ENCODE measurements at places on chromosomes 1 and 21.

GRCh38 chr1:41765152-41765551, 153.6 kb downstream of the HIVEP3 start:
- DNase-seq = no peak

DNA sequence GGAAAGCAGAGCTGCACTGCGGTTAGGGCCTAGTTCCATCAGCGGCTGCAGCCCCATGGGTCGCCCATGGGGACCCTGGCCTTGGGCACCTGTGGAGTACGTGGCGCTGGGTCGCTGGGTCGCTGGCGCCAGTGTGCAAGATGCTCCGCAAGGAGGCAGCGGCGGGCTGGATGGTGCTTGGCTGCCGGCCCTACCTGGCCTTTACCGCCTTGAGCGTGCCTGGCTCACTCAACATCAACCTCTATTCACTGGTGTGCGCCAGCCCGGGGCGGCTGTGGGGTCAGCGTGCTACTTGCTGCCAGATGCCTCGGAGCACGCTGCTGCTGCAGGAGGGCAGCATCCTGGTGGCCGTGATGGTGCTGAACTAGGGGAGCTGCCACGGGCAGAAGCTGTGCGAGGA, 85.1 kb upstream of the RHOU start:
- no peak for DNase-seq

GRCh38 chr1:45244660-45245059, 38.3 kb upstream of the ZSWIM5 start:
- no peak for DNase-seq

GRCh38 chr21:45560106-45561021, 18.1 kb upstream of the SLC19A1 start:
- DNase-seq = no peak

GRCh38 chr21:43825936-43826622, 36.7 kb downstream of the RRP1 start:
- no peak for DNase-seq

DNA sequence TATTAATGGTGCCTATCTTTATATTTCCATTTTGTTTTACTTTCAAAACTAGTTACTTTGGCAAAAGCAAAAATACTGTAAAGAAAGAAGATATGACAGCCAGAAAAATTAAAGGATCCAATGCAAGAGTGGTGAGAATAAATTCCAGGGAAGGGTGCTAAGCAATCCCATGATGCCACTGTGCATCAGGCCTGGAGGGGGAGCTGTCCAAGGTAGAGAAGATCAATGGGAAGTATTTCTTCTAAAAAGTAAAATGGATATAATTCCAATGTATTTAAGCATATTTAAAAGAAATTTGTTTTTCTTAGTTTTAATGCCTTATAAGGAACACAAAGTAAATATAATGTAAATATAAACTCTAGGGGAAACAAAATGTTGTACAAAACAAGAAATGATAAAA, 1382.2 kb upstream of the B3GALT2 start:
- no peak for DNase-seq

DNA sequence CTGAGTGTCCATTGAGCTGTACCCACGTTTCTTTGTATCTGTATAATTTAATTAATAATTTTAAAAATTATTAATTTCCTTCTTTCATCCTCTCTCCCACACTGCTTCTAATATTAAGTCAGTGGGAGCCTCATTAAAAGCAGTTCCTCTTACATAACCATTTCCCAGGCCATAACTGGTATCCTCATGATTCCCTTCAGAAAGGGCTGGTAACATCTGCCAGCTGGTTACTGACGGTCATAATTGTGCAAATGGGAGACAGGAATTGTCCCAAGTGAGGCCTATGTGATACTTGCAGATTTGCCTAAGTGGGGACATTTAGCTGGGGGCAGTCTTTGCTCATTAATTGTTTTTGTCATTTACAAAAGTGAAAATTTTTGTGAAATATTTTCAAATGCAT, 69.0 kb upstream of the SPAG17 start:
- DNase-seq = no peak

- DNase-seq = no peak
These were observed 48.7 kb upstream of the DNAH14 start for GRCh38 chr1:224880593-224881307.

- no peak for DNase-seq
These were observed 52.4 kb upstream of the USP1 start for GRCh38 chr1:62384276-62385005.

DNA sequence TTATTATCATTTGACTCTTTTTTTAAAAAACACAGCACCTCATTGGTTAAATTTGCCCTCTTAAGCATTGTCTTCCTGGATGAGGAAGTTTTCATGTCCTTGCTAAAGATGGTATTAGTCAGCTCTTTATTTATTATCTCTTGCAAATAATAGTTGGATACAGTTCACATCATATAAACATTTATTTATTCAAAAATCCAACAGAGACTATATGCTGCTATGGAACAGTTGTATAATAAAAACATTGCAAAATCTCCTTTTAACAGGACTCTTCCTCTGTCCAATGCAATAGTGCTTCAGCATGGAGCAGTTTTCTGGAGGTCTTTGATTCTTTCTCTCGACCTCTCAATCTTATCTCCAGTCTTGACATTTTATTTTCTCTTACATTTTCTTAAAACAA, 49.5 kb upstream of the VCAM1 start:
- no peak for DNase-seq

GRCh38 chr1:10873189-10873588, 76.7 kb upstream of the CASZ1 start:
- no peak for DNase-seq

GRCh38 chr1:189921613-189922012, 556.1 kb downstream of the BRINP3 start:
- DNase-seq = no peak

DNA sequence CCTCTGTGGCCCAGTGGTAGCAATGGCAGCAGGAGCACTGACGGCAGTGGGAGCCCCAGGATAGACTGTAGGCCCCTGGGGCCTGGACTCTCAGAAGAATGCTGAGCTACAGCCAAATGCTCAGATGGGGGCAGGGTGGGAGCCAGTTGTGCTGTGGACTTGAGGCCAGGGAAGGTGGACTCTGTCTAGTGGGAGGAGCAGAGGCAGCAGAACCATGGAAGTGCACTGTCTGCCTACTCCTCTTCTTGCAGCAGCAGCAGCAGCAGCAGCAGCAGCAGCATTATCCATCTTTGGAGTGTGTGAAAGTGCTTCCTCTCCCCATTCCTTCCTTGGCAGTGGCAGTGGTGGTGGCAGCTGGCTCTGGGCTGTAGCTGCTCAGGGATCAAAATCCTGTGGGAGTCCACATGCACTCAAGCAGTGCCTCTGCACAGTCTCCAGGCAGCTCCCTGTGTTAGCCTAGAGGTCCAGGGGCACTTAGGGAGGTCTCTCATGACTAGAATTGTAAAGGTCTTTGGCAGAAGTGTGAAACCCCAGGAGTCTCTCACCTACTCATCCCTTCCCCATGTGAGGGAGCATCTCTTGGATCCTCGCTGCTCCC, 917.9 kb upstream of the B3GALT2 start:
- DNase-seq = no peak

GRCh38 chr1:80050523-80050922, 1044.0 kb upstream of the ADGRL4 start:
- no peak for DNase-seq

- no peak for DNase-seq
These were observed 638.3 kb downstream of the MATN1 start for GRCh38 chr1:30084909-30085571.

DNA sequence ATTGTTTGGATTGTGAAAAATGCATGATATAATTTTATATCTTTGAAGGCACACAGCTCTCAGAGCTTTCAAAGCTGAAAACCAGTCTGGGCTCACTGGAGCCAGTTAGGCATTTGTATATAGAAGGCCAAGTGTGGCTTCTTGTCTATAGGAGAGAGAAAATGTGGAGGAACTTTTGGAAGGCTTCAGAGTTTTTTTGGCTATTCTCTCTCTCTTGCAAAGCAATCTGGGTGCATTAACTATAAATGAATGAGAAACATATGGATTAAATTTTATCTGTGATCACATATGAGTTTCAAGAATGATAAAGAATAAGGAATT, 216.7 kb upstream of the HOOK1 start:
- no peak for DNase-seq

DNA sequence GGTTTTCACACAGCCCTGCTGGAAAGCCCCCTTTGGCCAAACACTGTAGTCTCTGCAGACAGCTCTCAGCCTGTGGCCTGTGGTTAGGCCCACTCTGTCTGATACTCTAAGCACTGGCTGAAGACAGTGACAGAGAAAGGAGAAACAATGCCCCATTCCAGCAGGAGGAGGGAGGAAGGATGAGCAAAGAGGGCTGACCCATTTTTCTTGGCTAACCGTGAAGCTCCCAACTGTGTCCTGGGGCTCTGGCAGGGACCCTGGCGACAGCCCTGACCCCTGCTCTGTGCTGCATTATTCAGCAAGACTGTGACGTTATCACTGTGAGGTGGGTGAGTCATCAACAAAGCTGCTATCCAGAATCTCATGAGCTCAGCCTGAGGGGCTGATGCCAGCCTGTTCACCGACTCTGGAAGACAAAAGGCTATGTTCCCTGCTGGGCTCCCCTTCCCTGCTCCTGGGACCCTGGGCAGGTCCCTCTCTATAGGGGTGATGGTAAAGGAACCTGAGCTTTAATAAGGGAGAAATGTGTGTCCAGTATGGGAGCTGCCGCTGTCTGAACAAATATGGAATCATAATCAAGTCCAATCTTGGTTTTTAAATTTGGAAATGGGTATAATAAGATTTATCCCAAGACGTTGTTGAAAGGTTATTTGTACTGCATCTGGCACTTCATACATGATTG, 107.0 kb downstream of the RHOU start:
- DNase-seq = no peak

DNA sequence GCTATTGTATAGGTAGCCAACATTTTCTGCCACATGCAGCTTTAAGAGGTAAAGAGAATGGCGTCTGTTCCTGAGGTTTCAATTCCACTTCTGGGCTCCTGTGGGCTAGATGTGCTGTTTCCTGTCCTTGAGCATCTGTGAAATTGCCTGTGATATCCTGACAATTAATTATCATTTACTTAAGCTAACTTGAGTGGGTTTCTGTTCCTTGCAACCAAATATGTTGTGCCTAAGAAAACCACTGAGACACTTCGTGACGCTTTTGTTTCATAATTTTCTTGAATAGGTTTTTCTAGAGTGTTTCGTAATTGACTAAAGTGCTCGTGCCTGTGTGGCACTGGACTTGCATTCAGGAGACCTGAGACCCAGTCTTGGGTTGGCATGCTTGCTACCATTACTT, 127.3 kb upstream of the POU3F1 start:
- DNase-seq = no peak

DNA sequence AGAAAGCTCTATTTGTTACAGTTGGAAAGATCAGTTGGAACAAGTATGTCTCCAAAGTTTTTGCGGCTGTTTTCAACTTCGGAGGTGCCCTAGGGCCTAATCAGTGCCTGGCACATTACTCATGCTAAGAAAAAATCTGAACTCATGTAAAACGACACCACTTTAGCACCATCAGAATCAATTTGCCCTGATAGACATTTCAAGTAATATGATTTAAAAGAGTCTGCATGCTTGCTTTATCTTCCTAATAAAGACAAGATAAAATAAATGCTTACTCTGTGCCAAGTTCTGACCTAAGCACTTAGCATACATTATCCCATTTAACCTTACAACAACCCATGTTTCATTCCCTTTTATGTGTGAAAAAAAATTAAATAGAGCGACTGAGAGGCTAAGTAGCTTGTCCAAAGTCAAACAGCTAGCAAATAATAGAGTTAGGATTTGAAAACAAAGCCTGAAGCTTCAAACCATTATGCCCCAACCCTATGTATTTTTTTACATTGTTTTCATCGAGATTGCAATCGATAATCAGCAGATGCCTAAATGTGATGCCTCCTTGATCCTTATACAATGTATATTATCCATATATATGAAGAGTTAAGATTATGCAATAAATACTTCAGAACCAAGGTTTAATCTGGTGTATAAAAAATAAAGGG, 91.3 kb downstream of the DENND1B start:
- DNase-seq = no peak

DNA sequence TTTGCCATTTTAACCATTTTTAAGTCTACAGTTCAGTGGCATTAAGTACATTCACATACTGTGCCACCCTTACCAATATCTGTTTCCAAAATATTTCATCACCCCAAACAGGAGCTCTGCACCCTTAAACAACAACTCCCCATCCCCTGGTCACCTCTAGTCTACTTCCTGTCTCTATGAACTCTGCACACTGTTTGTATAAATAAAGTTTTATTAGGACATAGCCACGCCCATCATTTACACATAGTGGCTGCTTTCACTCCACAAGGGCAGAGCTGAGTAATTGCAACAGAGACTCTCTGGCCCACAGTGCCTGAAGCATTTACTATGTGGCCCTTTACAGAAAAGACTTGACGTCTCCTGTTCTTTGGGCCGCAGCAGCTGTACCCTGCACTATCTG, 30.1 kb downstream of the KCNAB2 start:
- DNase-seq = no peak

DNA sequence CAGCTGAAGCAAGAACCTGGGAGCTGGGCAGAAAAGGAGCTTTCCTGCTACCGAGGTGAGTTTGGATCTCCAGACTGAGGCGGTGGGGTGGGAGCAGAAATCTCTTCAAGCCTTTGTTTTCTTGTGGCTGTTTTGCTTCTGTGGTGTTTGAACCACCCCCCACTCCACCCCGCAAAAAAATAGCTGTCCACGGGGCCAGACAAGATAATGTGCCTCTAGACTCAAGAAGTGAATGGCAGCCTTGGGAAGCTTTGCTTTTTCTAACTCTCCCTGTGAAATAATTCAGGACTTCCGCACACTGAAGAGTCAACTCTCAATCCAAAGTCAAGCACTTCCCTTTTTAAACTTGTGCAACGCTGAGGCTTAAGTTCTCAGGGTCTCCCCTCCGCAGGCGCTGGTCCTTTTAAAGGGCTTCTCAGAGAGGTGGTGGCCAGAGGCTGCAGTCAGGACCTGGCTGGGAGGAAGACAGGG, 159.6 kb upstream of the COA6 start:
- DNase-seq = no peak

DNA sequence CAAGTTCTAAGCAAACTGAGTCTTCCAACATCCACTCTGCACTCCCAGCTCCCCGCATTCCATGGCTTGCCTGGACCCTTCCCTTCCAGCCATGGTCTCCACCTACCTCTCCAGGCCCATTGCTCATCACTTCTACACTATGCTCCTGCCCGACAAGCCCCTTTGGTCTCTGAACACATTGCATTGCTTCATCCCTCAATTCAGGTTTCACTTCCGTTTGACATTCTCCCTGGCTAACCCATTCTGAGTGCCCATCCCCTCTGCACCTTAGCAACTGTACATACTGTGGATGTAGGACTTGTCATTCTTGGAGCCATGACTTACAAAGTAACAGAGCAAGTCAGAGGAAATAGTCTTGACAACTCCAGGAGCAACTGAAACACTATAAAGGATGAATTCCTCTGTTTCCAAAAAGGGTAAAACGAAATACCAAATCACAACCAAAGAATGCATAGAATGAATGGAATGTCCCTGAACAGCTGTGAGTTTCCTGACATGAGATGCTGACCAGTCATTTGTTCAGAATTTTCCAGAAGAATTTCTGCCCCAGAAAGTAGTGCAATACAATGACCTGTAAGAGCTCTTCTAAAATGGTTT, 66.7 kb downstream of the KCNJ6 start:
- DNase-seq = no peak

Data from stimulated activated CD4-positive, alpha-beta T cell treated with anti-CD3 and anti-CD28 coated beads, Interleukin-12 subunit alpha, Interleukin-12 subunit beta, amount 100 ng/mL, for 24 hours (primary cell).